Activated effector memory CD4-positive, alpha-beta T cell treated with Interleukin-2 at 50 U/mL for 16 hours (primary cell): ENCODE measurements at places on chromosomes 7 and 10.

DNA sequence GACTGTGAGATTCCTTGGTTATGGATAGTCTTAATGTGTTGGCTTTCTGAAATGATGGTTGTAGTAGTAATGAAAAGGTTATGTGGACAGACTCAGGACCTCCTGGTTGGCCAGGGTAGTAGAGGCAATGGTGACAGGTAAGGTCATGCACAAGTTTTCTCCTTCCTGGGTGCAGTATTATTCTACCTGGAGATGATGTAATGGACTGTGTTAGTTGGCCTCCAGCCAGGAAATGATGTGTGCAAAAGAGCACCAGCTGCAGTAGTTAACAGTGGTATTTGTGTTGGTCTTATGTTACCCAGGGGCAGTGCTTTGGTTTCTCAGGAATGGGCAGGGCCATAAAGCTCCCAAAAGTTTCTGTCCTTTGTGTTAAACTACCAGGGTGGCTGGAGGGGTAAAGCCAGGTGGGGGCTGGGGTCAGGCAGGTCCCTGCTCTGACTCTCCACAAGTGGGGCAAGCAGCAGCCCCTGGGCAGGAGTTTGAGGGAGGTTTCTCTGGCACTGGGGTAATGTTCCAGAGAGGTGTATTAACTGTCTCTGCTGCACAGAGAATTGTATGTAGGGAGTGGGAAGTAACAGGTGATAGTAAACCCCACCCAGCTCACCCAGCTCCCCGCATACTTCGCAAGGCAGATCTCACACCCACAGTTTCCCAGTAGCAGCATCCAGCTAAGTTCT is 36.3 kb downstream of the GPR22 start:
- DNase-seq: no peak

GRCh38 chr10:23525406-23525805 is 86.5 kb downstream of the OTUD1 start:
- no peak for DNase-seq

GRCh38 chr7:108055611-108056021 is 52.7 kb upstream of the LAMB1 start:
- no peak for DNase-seq

DNA sequence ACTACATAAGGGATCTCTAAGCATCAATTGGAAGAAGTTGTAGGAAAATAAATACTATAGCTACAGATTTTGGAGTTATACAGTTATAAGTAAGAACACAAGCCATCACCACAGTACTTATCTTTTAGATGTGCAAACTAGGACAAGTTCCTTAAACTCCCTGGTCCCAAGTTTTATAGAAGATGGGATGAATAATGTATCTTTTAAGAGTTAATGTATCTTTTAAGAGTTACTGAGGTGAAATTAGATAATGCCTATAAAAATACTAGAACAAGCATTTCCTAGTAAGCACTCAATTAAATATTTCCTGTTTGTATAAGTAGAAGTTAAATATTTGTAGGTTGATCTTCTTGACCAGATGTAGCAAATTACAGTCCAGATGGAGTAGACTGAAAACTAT is 56.8 kb downstream of the SEMA3A start:
- no peak for DNase-seq
